Jurkat, Clone E6-1 (cell line): ENCODE measurements at places on chromosomes 6 and 20.

DNA sequence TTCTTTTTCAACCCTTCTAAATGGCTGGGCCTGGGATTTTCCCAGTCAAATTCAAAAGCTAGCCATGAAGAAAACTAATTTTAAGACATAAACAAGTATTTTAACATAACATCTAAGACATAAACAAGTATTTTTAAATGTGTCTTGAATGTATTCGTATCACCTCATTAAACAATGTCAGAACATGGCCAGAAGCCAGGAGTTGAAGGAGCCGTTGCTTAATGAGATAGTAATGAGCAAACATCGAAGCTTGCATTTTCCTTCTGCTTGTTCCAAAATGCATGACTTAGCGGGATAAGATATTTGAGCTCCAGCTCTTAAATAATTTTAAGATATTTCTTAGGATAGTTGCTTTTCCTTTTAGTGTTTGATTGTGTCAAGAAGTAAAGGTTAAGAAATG, 4.2 kb upstream of the RNF182 start:
- DNase-seq: no peak

- DNase-seq: no peak
These were observed 71.4 kb downstream of the MAFB start for GRCh38 chr20:40617594-40617993.

GRCh38 chr6:25965058-25965457, 2.5 kb downstream of the TRIM38 start:
- no peak for DNase-seq

DNA sequence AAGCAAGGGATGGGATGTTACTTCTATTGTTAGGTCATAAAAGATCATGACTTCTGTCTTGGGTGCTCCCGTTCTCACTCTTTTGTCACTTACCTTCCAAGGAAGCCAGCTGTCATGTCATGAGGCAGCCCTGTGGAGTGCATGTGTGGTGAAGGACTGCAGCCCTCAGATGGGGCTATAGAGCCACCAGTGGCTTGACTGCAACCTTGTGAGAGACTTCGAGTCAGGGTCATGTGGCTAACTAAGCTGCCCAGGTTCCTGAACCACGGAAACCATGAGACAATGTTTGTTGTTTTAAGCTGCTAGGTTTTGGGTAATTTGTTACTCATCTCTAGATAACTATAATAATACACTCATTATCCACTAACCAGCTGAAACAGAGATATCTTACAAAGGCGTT, 477.1 kb downstream of the BTBD3 start:
- no peak for DNase-seq

- DNase-seq: no peak
These were observed 86.4 kb upstream of the CBLN4 start for GRCh38 chr20:56091628-56092234.

DNA sequence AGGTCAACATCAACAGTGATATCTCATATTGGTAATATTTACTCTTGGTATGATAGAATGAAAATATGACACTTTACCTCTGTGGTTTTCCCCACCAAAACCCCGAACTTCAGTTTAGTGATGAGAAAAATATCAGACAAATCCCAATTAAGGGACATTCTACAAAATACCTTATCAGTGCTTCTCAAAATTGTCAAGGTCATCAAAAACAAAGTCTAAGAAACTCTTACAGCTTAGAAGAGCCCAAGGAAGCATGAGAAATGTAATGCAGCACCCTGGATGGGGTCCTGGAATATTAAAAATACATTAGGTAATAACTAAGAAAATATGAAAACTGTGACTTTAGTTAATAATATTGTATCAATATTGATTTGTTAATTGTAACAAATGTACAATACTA, 148.3 kb upstream of the TFAP2D start:
- DNase-seq: no peak

DNA sequence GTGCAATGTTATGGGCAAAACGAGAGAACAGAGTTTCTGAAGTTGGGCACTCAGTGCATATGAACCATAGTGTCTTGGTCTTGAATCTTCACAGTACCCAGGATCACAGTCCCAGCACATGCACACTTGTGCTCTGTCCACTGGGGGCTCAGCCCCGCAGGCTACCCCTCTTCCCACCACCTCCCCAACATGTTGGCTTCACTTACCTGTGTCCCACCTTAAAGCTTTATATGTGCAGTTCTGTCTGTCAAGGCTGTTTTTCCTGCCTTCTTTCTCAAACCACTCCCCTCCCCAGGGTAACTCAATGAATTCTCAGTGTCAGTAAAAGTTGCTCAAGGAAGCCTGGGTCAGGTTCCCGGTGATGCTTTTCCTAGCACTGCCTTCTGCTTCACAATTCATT, 129.9 kb downstream of the DOK5 start:
- DNase-seq: no peak

GRCh38 chr6:56938649-56939191, 16.2 kb upstream of the BEND6 start:
- DNase-seq: no peak

- no peak for DNase-seq
These were observed 14.0 kb upstream of the TOP1 start for GRCh38 chr20:41014561-41015088.

- DNase-seq: no peak
These were observed 605.5 kb downstream of the HDGFL1 start for GRCh38 chr6:23174781-23175361.

- no peak for DNase-seq
These were observed 116.3 kb downstream of the PCSK2 start for GRCh38 chr20:17343091-17343490.

DNA sequence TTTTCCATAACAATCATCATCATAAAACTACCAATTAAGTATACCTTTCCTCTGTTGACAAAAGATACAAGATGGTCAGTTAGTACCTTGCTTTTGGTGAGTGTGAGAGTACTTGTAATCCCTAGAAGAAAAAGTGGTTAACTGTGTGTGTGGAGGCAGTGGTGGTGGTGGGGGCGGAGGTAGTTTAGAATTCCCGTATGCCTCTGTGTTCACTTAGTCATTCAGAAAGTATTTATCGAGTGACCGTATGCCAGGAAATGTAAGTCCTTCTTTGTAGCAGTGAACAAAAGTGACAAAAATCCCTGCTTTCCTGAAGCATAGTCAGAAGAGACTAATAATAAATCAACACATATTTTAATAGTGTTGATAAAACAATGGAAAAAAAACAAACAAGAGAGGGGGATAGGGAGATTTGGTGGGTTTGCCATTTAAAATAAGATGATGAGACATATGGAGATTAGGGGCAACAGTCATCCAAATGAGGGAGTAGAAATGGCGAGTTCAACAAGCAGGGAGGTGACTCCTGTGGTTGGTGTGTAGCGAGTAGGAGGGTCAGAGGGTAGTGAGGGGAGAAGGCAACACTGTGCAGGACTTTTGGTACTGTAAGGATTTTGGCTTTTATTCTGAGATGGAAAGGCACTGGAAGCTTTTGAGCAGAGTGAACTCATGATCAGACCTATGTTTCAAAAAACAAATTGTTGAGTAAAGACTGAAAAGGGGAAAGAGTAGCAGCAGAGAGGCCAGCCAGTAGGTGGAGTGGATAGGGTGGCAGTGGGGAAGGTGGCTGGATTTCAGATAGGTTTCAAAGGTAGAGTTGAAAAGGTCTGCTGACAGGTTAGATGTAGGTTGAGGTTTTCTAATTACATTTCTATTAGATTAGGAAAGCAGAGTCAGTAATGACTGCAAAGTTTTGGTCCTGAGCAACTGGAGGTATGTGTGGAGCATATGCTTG, 40.3 kb upstream of the SIM1 start:
- DNase-seq: no peak

DNA sequence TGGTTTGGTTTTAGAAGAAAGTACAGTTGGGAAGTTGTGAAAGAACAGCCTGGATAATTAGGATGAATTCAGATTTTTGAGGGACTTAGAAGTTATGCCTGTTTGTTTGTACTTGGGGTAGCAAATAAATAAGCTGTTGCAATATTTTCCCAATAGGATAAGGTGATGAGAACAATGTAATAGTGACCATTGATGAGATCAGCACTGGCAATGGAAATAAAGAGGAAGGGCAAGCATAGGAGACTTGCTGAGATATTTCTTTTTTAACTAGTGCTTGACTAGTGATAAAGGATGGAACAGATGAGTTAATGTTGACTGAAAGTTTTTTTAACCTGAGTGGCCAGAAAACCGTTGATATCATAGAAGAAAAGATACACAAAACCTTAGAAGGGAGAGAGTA, 498.8 kb downstream of the CDKAL1 start:
- DNase-seq: no peak

GRCh38 chr6:40106840-40107239, 172.6 kb upstream of the MOCS1 start:
- DNase-seq: no peak

- DNase-seq: no peak
These were observed 99.2 kb downstream of the NOL4L start for GRCh38 chr20:32485770-32486478.

- DNase-seq: no peak
These were observed 63.7 kb downstream of the PHACTR3 start for GRCh38 chr20:59667981-59668515.

DNA sequence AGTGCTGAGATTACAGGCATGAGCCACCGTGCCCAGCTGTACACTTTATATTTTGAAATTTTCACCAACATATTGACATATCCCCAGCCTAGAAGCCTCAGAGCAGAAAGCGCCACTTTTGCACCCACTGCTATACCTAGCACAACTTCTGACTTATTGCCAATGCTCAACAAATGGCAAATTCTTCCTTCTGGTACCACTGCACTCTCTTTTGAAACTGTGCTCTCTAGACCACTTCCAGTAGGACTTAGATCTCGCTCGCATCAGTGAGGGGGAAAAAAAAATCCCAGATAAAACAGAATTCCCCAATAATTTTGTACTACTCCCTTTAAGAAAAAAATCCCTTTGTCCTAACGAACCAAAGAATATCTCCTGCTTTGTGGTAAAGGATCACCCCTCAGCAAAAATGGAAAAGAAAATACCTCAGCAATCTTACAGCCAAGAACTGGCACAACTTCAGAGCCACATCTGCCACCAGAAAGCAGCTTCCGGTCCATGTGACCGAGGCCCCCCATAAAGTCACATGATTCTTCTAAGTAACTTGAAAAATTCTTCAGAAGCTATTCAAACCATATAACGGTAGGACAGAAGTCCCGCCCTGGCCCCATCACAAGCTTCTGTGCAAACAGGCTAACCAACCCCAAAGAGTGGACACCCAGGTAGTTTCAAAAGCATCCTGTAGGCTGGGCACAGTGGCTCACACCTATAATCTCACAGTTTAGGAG, 18.5 kb upstream of the IL17F start:
- peak; percentile 33 for DNase-seq

- no peak for DNase-seq
These were observed 164.2 kb downstream of the DTNBP1 start for GRCh38 chr6:15498640-15499039.

DNA sequence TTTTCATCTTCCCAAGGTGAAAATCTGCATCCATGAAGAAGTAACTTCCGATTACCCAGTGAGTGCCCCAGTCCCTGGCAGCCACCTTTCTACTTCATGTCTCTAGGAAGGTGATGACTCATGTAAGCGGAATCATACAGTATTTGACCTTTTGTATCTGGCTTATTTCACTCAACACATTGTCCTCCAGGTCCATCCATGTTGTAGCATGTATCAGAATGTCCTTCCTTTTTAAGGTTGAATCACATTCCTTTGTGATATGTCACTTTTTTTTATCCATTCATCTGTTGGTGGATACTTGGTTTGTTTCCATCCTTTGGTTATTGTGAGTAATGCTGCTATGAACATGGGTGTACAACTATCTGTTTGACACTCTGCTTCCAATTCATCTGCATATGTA, 176.3 kb upstream of the CDYL start:
- no peak for DNase-seq

- no peak for DNase-seq
These were observed 1.3 kb downstream of the PCNA start for GRCh38 chr20:5118220-5119142.

DNA sequence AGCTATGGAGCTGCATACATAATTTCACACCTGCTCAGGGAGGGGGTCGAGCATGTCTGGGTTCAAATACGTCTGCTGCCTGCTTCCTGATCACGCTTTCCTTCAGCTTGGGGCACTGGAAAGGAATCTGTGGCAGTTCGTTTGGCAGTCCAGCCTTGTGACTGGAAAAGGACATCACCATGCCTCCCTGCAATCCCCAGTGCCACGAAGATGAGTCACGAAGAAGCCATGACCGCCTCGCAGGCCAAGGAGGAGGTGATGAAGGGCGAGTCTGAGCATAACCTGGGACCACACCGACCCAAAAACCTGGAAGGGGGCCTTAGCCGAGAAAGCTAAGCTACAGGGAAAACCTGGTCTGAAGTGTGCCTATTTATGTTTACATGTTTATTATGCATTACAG, 13.1 kb downstream of the JAG1 start:
- no peak for DNase-seq

DNA sequence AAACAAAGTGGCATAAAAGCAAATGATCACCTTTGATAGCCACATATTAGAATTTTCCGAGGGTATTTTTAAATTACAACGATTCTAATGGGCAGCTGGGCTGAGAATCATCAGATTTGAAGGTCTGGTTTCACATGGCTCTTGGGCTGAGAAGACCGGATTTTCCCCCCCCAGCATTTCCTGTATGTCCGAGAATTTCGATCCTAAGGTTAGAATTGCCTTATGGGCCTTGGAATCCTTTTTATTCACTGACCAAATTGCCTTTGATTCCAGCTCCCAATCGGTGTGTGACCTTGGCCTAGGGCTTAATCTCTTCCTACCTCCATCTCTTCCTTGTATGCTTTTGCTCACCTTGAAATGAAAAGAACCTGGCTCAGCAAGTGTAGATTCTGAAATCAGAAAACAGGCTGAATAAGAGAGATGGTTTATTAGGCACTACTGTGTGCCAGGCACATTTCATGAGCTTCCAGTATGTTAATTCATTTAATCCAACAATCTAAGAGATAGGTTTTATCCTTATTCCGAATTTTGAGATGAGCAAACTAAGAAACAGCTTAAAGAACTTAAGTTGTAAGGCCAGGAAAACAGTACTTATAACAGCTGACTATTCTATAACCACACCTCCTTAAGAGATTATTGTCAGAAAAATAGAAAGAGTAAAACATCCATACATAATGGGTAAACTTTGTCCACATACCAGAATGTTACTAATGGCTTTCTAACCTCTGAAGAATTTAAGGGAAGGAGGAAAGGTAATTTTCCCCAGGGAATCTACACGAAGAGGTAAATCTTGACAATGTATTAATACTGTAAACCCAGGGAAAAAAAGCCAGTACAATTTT, 39.4 kb downstream of the HFE start:
- no peak for DNase-seq

GRCh38 chr6:40692337-40692736, 105.2 kb upstream of the LRFN2 start:
- DNase-seq: no peak

GRCh38 chr6:223763-224162, 68.5 kb upstream of the DUSP22 start:
- DNase-seq: no peak
